ENCODE measurements at places on chromosomes 4 and X.
A peak's percentile ranks its signal among the peaks of the same experiment; 100 is the strongest.

DNA sequence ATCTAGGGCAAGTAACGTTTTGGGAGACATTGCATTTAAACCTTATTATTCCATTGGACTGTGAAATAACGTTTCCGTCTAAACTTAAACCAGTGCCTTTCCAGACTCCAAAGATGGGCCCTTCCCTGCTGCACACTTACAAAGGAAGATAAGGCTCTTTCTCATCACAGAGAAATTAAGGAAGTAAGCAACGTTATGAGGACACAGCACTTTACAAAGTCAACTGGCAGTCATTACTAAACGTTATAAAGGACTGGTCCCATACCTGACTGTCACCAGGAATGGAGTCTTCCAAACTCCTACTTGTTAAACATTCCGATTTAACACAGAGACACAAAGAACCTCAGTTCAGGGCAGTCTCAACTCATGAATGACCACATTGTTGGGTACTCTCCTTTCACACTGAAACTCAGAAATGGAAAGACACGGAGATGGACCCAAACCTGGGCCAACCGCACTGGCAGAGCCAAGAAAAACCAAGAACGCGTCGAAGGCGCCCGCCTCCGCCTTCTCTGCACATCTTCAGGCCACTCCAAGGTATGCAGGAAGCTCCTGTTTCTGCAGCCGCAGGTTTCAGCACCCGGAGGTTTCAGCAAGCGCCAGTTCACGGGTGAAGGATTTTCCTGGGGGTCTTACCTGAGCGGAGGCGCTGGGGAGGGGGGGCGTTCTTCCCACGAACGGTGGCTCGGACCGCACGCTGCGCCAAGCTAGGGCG is 670 bp downstream of the PAPSS1 start:
- peak; percentile 7 for DNase-seq

GRCh38 chrX:106742805-106743204 is 16.3 kb downstream of the RNF128 start:
- DNase-seq, result no peak

- no peak for DNase-seq
Measured at GRCh38 chr4:101127176-101127790, 220.0 kb downstream of the PPP3CA start.

DNA sequence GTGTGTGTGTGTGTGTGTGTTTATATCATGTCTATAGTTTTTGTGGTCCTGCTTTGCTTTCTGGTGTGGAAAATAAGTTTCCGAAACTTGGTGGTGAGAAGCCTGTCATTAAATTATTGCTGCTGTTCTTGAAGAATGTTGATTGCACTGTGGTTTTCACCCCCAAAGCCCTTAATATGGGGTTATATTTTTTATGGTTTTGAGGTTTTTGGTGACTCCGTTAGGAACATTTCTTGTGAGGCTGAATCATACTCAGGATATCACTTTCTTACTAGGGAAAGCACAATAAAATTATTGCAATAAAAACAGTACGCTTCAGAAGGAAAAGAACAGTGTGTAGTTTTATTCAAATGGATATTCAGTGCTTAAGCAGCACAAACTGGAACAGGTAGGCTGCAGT is 539.1 kb upstream of the MAGEB18 start:
- DNase-seq, result no peak

DNA sequence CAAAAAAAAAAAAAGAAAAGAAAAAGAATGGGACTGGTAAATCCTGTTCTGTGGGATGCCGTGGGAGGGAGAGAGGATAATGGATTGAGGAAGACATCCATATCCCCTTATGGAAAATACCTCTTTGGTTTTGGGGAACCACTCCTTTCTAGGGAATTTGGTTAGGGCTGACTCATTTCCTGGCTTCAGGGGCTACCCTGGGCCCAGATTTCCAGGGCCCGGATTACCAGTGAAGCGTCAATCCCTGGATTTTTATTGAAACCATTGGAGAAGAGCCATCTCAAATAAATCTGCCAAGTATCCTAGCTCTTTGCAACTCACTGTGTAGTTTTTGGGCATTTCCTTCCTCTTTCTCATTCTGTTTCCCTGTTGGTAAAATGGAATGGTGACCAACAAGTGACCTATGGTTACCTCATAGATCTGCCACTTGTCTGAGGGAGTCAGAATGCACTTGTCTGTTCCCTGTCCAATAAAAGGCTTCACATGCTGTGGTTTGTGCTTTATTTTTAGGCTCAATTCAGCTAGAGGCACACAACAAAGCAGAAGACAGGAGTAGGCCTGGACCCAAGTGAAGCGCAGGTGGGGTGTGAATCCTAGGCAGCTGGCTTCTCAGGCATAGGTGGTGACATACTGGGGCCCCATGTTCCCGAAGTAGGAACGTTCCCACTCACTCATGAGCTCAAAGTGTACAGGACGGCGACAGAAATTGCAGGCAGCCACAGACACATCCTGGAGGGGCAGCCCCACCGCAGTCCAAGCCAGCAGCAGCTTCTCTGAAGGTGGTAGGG is 8.6 kb downstream of the APEX2 start:
- no peak for DNase-seq

- DNase-seq, result no peak
Measured at GRCh38 chr4:183959319-183960045, 54.4 kb downstream of the STOX2 start.

GRCh38 chr4:151922306-151922705 is 161.5 kb upstream of the GATB start:
- no peak for DNase-seq
